NCI-H2081 (cell line): ENCODE measurements at places on chromosomes 13 and 19.

- no peak for DNase-seq
Measured at GRCh38 chr13:27662738-27663470, 41.2 kb downstream of the POLR1D start.

- DNase-seq: no peak
Measured at GRCh38 chr19:18194554-18195238, 1.7 kb downstream of the MPV17L2 start.

DNA sequence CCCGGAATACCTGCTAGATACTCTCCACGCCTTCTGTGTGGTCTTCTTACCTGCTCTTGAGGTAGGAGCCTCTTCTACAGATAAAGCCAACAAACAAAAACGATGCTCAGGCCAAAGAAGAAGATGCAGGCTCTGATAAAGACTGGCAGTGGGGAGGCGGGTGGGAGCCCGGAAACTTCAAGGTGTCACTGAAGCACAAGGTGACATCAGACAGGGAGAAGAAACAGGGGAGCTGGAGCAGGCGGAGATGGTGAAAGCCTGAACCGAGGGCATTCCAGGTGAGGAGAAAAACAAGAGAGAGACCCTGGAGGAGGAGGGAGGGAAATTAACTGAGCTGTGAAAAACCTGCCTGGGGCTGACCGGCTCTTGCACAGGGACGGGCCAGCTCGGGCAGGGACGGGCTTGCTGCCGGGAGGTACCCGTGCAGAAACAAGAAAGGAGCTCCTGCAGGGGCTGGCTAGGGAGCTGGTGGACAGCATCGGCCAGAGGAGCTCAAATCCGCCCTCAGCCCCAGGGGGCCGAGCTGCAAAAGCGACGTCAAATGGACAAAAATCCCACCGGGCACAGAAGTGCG lies 19.0 kb downstream of the GNG7 start:
- no peak for DNase-seq

- DNase-seq: peak; percentile 93
Measured at GRCh38 chr19:56393119-56394012, at the start of gene ZNF582. ZNF582 (minus strand) TSS chr19:56393534; CDS start chr19:56391752, 1,782 bp downstream.

- no peak for DNase-seq
Measured at GRCh38 chr19:19552798-19553197, 14.7 kb downstream of the CILP2 start.

- DNase-seq: no peak
Measured at GRCh38 chr19:33434886-33435705, 61.6 kb downstream of the CEBPG start.

- DNase-seq: no peak
Measured at GRCh38 chr13:79386125-79386826, 19.8 kb downstream of the RBM26 start.

GRCh38 chr13:87779426-87779825 lies 108.3 kb downstream of the SLITRK5 start:
- no peak for DNase-seq

- DNase-seq: no peak
Measured at GRCh38 chr19:719636-720344, 11.1 kb downstream of the PALM start.

DNA sequence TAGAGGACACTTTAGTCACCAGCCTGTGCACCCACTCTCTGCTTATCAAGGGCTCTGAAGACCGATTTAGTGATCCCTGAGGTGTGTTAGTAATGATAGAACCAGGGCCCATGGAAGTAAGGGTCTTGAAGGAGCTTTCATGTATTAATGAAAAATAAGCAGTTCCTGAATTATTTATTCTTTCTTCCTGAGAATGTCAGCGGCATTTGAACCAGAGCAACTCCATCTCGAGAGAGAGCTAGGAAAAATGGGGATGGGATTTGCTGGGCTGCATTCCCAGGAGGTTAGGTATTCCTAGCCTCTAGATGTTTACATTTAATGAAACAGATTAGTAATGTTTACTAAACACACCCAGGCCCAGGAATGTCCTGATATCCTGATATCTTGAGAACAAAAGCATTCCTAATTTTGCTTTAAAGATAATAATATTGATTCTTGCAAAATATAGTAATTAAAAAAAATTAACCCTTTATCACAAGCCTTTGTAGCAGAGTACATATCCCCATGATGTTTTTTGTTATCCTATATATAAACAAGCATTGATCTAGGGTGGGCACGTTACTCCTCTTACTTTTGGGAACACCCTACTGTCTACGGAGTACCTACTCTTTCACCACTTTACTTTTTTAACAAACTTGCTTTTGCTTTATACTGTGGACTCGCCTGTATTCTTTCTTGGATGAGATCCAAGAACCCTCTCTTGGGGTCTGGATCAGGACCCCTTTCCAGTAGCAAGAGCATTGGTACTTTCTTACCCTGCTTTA lies 63.1 kb downstream of the COG3 start:
- DNase-seq: no peak

- DNase-seq: no peak
Measured at GRCh38 chr13:110981379-110981778, 66.5 kb upstream of the ANKRD10 start.

DNA sequence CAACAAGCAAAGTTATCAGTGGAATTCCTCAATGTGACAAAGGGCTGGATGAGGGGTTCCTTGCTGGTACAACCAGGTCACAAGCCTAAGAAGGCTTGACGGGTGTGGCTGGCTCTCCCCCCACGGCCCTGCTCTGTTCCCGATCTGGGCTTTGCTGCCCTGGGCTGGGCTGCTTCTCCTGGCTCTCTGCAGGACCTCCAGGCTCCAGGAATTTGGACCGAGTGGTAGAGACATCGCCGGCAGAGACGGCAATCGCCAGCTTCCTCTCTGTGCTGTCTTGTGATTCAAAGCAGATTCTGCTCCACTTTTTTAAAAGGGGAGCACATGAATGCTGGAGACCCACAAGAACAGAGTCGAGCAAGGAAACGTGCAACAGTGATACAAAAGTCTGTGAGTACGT lies at the start of gene SERPINE3:
TSS of gene SERPINE3 (plus strand) at position 338 of the 400 bp plus-strand sequence. CDS start 1,401 bp downstream, outside the sequence.
- no peak for DNase-seq

- DNase-seq: no peak
Measured at GRCh38 chr13:27336014-27336673, 65.5 kb downstream of the RASL11A start.

DNA sequence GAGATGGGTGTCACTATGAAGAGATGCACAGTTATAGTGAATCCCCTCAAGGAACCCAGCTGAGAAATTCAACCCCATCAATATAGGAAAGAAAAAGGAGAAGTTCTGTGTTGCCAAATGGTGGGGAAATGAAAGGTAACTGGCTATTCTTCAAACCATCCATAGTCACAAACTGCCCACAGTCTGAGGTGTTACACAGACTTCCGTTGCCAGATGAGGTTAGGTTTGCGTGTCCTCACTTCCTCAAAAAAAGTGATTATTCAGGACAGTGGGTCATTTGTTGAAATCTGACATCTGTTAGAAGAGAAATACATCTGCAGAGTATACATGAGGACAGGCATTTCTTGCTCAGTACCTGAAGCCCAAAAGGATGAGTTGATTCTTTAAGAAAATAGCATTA lies 9.0 kb downstream of the SIGLEC5 start:
- no peak for DNase-seq

DNA sequence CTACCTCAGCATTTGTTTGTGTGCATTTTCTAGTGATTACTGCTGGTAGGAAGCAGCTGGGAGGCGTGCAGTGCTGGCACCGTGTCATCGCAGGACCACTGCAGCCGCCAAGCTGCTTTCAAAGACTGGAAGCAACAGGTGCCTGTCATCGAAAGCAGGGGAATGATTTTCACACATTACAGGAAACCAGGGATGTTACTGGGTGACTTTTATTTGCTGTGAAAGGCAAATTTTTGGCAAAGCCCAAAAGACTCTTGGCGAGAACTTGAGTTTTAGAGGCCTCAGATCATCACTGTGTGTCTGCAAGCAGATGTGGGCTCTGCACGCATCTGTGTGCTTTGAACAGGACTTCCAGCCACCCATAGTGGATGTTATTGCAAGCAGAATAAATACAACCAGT lies 176.4 kb downstream of the FLT1 start:
- DNase-seq: no peak

DNA sequence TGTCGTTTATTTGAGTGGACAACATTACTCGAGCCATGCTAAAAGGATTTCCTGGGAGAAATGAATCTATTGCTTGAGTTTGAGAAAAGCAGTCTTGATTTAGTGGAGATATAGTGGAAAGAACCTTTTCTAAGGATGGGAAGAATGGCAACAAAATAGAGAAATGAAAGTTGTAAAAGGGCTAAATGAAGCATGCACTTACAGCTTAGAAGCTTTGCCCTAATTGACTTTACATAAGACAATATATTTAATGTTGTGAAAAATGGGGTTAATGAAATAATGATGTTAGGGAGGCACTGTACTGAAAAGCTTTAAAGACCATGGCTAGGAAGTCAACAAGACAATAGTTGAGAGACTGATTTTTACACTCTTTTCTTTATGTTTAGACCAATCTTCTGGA lies 35.4 kb downstream of the SLC10A2 start:
- DNase-seq: no peak

DNA sequence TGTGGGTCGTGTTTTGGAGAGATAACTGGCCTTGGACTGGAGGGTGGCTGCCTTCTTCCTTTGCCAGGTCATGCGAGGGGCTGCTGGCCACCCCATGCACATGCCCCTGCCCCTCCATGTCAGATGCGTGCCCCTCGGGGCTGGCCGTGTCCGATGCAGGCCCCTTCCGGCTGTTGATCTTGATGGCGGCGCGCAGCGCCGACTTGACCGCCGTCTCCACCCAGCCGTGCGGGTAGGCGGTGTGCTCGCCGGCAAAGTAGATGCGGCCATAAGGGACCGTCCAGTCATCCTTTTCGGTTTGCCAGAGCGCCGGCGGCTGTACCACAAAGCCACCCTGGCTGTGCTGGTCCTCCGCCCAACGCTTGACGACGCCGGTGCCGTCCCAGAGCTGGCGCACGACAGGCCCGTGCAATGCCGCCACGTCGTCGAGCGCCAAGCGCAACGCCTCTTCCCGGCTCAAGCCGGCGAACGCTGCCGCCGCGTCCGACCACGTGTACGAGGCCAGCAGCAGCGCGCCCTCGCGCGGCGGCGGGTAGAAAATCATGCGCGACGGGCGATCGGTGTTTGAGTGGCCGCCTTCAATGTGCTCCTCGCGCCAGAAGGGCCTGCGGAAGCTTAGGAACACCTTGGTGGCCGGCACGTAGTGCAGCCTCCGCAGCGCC lies 6.9 kb downstream of the IL4I1 start:
- peak; percentile 64 for DNase-seq

DNA sequence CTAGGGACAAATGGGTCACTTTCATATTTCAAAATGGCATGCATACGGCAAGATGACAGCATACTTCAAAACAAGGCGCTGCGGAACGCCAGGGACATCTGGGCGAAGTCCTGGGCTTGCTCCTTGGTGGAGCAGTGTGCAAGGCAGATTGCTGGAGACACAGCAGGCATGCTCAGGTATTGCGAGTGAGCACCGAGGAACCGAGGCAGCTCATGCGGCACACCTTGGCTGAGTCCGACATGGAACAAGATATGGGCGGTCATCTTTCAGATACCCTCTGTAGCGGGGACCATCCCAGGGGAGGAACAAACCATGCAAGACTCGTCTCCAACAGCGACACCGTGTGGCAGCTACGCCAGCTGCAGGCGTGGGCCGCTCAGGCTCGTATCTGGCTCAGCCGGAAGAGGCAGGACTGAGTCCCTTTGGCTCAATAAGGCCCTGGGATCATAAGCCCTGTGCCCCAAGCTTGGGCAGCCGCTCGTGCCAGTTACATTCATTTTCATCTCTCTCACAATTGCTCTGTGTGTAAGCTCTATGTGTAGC lies 112.4 kb downstream of the NUFIP1 start:
- no peak for DNase-seq

DNA sequence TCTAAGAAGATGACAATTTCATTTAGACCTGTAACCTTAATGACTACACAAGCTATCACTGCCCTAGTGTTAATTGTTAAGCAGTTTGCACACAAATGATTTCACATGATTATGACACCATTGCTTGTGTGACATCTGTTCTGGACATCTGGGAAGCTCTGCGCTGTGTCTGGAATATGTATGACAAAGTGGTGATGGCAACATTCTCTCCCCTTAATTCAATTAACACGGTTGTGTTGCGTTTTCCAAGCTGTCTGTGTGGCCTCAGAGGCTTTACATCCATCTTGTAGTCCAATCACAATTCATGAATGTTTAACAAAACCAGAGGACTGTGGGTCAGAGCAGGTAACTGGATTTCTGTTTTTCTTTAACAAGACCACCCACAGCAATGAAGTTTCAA lies 204.4 kb downstream of the COG6 start:
- no peak for DNase-seq

GRCh38 chr13:42017264-42017663 lies 31.2 kb upstream of the DGKH start:
- DNase-seq: no peak

GRCh38 chr13:81133066-81133465 lies 792.1 kb upstream of the SPRY2 start:
- no peak for DNase-seq

DNA sequence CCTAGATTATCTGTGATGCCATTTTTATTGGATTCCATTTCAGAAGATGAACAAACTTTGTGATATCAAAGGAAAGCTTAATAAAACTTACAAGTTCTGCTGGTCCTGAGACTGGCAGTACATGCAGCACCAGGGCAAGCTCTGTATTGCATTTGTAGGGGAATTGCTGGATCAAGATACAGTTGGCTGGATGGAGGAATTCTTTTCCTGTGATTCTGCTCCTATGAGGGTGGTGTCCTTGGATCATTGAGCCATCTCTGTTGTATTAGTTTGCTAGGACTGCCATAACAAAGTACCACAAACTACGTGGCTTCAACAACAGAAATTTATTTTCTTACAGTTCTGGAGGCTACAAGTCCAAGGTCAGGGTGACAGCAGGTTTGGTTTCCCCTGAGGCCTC lies 33.9 kb upstream of the CSNK1A1L start:
- no peak for DNase-seq

- DNase-seq: no peak
Measured at GRCh38 chr19:33763633-33764371, 32.9 kb upstream of the KCTD15 start.

DNA sequence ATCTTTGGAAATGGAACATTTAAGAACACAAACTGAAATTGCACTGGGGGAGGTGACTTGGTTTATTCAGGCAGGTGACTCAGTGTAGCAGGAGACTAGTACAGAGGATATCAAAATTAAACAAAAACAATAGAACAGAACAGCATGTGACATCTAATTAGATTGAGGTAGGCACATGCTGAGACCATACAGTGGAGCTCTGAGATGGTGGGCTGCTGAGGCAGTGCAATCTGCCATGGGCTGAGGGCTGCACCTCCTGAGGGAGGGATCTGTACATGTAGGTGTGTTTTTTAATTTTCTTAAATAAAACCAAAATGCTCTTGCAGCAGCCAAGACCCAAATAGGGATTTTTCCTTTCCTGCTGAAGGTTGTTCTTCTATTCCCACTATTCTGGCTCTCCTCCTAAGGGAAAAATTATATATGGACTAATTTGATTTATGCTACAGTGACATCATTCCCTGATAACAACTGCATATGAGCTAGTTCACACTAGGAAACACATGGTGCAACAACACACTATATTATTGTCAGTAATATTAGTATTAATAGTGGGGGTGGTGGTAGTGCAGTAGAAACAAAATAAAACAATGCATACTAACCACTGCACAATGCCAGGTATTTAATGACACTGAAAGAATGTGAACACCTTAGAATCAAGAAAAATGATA lies 48.0 kb downstream of the LNX2 start:
- DNase-seq: no peak
